ENCODE measurements at places on chromosomes 6 and 20.

DNA sequence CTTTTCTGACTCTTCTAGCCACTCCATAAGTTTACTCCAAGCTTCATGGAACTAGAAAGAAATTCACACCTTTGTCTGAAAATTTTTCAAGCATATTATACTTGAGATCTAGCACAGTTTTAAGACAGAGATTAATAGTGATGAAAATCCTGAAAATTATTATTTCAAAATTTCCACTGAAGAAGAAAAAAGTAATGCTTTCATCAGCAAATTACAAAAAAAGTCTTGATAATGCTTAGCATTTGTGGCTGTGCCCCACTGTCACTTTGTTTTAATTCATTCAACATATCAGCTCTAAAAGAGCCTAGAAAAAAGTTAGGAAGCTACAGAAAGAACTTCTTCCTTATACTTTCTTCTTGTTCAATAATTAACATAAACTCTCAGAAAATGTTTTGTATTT, 153.1 kb downstream of the DST start:
- no peak for DNase-seq

GRCh38 chr6:63814459-63814858, 178.9 kb downstream of the PHF3 start:
- no peak for DNase-seq

DNA sequence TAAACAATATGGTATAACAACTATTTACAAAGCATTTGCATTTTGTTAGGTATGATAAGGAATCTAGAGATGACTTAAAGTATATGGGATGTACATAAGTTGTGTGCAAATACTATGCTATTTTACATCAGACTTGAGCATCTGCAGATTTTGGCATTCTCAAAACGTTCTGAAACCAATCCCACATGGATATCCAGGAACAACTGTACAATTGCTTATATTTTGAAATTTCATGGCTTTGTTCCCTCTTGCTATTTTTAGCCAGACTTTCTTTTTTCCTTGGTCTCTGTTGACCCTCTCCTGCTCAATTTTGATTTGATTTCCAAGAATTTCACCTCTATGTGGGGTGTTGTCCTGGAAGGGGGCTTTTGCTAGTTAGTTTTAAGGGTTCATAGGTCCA, 32.9 kb upstream of the UST start:
- no peak for DNase-seq

DNA sequence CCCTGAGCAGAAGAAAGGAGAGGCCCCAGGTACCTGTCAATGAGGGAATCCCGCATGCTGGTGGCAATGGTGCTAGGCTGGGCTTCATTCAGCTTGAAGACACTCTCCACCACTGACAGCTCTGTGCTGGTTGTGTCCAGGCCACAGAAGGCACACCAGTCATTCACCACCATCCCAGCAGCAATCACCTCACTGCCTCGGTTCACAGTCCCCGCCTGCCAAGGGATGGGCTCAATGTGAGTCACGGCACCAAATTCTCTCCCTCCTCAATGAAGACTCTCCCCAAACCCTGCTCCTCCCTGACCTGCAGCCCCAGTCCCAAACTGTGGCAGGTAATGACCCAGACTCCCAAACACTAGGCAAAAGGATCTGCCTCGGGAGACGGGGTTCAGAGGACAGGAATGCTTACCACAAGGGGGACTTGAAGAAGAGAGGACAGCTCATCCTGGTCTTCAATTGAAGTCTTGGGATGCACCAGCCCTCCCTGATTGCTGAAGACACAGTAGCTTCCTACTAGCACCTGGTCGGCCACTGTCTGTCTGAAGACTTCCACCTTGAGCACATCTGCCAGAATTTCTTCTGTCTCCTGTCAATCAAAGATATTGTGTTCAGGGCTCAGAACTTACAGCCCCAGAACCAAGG, 1.7 kb upstream of the MMP24OS start:
- DNase-seq, result no peak

DNA sequence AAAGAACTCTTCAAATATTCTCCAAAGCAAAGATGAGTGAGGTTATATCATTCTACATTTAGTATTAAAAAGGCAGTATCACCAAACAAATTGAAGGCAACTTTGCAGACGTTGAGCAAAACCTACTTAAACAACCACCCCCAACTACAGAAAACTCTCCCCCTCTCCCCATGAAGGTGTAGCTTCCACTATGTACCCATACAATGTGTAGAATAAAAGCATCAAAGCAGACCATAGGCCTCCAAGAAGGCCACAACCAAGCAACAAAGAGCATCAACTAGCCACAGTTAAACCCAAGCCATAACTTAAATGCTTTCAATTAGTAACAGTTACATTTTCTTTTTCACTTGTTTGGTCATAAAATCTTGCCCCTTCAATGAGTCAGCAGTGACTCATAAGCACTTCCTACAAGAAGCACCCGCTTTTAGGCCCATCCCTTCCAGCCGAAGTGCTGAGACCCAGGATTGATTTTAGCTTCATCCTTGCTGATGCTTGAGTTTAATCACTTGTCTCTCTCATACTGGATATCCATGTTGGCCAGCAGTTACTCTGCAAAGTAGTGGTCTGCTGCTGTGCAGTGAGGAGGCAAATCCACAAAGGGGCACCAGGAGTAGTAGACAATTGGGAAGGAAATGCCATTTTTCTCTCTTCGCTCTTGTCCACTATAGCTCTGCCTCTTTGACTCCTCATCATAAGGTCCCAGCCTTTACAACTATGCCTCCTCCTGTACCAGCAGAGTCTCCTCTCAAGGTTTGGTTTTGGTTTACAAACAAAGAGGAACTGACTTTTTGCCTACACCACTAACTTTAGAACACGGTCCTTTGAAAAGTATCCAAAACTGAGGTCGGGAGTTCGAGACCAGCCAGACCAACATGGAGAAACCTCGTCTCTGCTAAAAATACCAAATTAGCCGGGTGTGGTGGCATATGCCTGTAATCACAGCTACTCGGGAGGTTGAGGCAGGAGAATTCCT, 8.4 kb upstream of the NUP153 start:
- no peak for DNase-seq

DNA sequence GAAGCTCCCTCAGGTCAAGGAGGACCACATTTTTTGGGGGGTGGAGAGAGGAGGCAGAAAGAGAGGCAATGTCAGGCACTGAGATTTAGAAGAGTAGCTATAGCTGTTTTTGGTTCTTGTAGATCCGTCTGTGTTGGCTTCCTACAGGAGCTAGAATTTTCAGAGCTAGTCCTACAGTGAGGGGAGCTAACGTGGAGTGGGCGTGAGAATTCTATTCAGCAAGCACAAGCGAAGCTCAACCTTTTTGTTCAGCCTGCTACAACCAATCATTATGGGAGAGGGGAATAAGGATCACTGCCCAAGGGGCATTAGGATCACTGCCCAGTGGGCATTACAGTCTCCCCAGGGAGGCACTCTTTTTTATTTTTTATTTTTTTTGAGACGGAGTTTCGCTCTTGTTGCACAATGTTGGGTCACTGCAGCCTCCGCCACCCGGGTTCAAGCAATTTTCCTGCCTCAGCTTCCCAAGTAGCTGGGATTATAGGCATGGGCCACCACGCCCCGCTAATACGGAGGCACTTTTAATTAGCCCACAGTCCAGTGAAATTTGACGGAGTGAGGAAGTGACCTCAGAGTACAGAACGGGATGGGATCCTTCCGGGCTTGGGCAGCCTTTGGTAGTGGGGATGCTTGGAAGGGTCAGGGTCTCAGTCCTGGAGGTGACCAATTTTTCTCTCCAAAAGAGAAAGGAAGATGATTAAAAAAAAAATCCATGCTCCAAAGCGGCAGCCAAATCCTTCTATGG, 1.1 kb upstream of the PANK2 start:
- DNase-seq, result no peak

DNA sequence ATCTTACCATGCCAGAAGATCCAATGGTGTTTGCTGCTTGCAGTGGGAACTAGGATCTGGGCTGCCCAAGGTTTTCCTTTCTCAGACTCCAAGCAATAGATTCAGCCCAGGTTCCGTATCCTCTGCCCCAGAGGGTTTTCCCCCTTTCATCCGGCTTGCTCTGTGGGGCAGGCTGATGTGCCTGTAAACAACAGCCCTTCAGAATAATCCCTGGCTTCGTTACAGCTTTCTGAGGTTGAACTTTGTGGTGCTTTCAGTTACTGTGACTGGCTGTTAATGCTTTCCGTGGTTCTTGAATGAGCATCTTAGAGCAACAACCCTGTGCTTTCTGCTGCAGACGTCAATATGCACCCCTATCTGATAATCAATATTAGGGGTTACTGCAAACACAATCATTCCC, 400.4 kb downstream of the BTBD3 start:
- DNase-seq, result no peak

- no peak for DNase-seq
Observed at GRCh38 chr6:20182926-20183521, 29.2 kb downstream of the MBOAT1 start.

Data from NCI-H1417 treated with DMSO at 0.1 percent for 48 hours (cell line).